Ascending aorta (tissue), 2 donors: ENCODE measurements at places on chromosomes 3 and 15.

DNA sequence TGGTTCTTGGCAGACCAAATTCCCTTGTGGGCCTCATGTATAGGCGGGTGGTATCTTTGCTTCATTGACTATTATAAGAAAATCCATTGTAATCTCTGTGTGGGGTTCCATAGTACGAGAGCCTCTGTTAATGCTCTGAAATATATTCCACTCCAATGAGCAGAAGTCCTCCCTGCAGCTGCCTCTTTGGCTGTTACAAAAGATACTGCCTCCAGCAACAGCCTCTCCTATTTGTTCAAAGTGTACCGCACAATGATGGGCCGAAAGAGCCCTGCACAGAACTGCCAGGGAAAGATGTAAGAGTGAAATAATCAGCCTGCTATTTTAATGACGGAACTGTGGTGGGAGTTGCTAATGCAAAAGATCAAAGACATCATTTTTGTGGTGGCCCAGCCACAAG is 48.9 kb downstream of the GRK7 start:
- DNase-seq = no peak

DNA sequence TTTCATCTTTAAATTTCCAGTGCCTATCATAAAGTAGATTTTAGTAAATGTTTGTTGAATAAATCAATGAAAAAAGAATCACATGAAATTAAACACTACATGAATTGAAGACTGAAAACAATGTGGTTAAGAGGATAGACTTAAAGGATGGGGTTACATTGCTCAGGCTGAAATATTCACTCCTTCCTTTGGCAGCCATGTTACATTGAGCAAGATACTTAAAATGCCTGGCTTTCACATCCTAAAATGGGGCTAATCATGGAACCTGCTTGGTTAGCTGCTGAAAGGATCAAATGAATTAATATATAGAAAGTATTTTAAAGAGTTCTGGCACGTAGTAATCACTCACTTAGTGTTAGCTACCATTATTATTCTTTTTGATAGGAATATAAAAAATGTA is 196.9 kb upstream of the SLC2A2 start:
- DNase-seq = no peak

- no peak for DNase-seq
Measured at GRCh38 chr3:13708871-13709595, 160.1 kb downstream of the FBLN2 start.

DNA sequence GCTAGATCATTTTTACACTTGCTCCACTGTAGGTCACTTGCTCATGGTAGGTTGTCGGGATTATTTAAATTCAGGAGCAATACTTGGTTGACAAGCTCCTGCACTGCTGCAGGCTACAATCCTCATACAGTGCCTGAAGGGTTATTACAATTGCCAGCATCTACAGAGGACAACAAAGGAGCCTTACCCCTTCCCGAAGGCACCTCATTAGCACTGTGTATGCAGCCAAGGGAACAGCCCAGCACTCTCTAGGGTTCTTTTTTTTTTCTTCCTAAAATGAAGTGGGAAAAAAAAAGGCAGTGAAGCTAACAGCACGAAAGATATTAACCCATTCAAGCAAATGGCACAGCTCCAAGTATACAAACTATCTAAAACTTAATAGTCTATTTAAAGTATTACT is 142.7 kb downstream of the ULK4 start:
- DNase-seq = no peak

- no peak for DNase-seq
Measured at GRCh38 chr3:45095916-45096526, 50.2 kb downstream of the CDCP1 start.

DNA sequence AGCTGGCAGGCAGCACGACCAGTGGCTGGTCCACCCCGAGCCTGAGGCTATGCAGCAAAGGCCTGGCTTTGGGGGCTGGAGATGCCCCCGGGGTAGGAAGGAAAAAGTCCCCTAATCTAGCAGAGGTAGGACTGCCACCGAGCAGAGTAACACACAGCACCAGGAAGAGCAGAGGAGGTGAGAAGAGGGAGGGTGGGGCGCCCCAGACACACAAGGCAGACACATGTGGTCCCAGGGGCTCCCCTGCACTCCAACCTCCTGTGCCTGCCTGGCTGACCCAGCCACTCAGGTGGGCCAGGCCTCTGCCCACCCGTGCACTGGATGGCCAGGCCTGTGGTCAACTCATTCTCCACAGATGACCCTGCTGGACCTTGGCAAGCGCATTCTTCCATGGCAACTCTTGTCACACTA is 112.4 kb downstream of the ADCY5 start:
- no peak for DNase-seq

- no peak for DNase-seq
Measured at GRCh38 chr3:194357681-194358080, 6.6 kb upstream of the CPN2 start.

DNA sequence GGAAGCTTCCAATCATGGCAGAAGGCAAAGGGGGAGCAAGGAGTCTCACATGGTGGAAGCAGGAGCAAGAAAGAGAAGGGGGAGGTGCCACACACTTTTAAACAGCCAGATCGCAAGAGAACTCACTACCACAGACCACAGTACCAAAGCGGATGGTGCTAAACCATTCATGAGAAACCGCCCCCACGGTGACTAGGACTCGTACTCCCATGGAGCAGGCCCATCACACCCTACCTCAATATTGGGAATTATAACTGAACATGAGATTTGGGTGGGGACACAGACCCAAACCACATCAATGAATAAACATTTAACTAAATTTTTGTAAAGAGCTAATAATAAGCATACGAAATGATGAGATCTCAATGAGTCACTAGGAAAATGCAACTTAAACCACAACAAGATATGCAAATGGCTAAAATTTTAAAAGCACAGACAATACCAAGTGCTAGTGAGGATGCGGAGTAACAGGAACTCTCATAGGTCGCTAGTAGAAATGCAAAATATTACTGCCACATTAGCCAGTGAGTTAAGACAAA is 10.0 kb downstream of the MRPS25 start:
- no peak for DNase-seq

GRCh38 chr3:25916321-25916720 is 126.4 kb downstream of the OXSM start:
- no peak for DNase-seq
